ENCODE measurements at places on chromosomes 12 and 14. TPM values are rescaled to one million over a fixed set of nuclear protein-coding genes. Genes with fewer than 3 reads are reported as not detected.

Gene DHRS2
- not detected for total RNA-seq

Gene TAS2R42
- not detected for total RNA-seq

- no peak for DNase-seq
Observed at GRCh38 chr12:3973973-3974644, 100.9 kb upstream of the PARP11 start.

Gene DCN
- not detected for total RNA-seq

DNA sequence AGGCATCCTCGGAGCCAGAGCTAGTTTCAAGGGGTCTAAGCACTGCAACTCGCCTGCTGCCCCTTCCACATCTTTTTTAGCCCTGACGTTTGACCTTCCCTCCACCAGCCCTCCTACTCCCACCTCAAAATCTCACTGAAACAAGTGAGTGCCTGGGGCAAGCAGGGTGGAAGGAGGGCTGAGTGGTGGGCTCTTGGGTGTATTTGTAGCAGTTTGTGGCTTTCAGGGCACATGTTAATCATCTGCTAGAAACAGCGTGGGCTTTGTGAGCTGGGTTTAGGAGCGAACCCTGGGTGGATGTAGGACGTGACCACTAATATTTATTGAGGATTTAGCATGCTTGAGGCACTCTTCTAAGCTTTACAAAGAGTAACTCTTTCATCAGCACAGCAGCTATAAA lies 390.3 kb downstream of the GRIN2B start:
- DNase-seq = no peak

Gene SALL2
- total RNA-seq = 0.24 TPM

DNA sequence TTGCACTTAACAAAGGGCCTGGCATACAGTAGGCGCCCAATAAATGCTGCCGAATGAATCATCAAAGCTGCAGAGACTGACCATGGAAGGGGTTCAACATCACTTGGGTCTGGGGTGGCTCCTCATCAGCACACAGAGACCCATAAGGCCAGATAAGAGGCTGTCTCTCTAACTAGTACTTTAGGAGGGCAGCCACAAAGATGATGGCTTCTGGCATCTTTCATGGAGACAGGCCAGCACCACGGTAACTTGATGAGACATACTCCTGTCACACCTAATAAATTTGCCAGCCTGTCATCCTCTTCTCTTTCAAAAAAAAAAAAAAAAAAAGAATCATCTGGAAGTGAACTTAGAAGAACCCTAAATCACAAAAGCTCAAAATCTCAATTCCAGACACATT lies 3.4 kb downstream of the PRIMA1 start:
- DNase-seq = no peak

- no peak for DNase-seq
Observed at GRCh38 chr12:118330421-118331018, 42.2 kb downstream of the TAOK3 start.

- no peak for DNase-seq
Observed at GRCh38 chr12:53173085-53173715, 7.3 kb upstream of the ZNF740 start.

Gene NXPH4
- total RNA-seq = 3.4 TPM

Gene INSM2
- not detected for total RNA-seq

All from activated B cell treated with CpG ODN at 0.5 μM for 24 hours (primary cell).